ENCODE measurements at places on chromosomes 2 and 18. TPM values are rescaled to one million over a fixed set of nuclear protein-coding genes. Genes with fewer than 3 reads are reported as not detected.

Gene CXCR1
- 0.09 TPM for polyA plus RNA-seq

Gene TNS1
- 38.5 TPM for polyA plus RNA-seq

Gene SMYD1
- not detected for polyA plus RNA-seq

Gene ATP5MC3
- 118 TPM for polyA plus RNA-seq

Gene UGT1A7
- not detected for polyA plus RNA-seq

Gene SLC16A14
- 0.15 TPM for polyA plus RNA-seq

Gene LONRF2
- polyA plus RNA-seq, result 4.6 TPM

Gene M1AP
- 0.45 TPM for polyA plus RNA-seq

Gene TGFA
- polyA plus RNA-seq, result 3.8 TPM

Gene POMC
- 12.0 TPM for polyA plus RNA-seq

Gene SYT4
- polyA plus RNA-seq, result 16.3 TPM

Gene ALPI
- polyA plus RNA-seq, result not detected

Gene CNDP1
- polyA plus RNA-seq, result 0.14 TPM

Gene CRACDL
- polyA plus RNA-seq, result 3.6 TPM

Gene LHCGR
- not detected for polyA plus RNA-seq

Gene SAG
- not detected for polyA plus RNA-seq

Gene CHRNG
- polyA plus RNA-seq, result not detected

Gene MYCN
- 0.75 TPM for polyA plus RNA-seq

Gene MOGAT1
- polyA plus RNA-seq, result not detected

Gene REG3G
- polyA plus RNA-seq, result 997 TPM

Gene DYNAP
- polyA plus RNA-seq, result not detected

Gene ZSWIM2
- polyA plus RNA-seq, result 0.02 TPM

Gene SCYGR4
- not detected for polyA plus RNA-seq

Gene OSBPL1A
- polyA plus RNA-seq, result 5.8 TPM

Gene DNAH6
- polyA plus RNA-seq, result 0.59 TPM

Gene TNFRSF11A
- polyA plus RNA-seq, result 0.80 TPM

Gene IGFBP5
- polyA plus RNA-seq, result 25.0 TPM

Gene IL37
- not detected for polyA plus RNA-seq

Measured in pancreas (tissue), 10 donors.